ENCODE measurements at places on chromosomes 7 and 10.

DNA sequence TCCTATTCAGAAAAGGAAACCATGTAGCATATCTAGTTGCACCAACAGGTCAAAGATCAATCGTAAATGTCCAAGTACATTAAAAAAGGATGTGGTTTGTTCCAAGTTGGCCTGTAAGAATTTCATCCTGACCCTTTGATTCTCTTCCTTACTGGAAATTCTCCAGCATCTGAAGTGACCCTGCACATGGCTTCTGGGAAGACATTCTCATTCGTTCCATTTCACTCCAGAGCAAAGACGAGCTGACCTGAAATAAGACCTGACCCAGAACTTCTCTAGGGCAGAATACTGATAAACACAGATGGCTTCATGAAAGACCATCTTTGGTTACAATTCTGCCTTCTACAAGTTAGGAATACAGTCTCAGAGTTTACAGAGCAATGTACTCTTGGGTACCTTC is 39.8 kb downstream of the ASB4 start:
- no peak for DNase-seq

GRCh38 chr7:114785496-114785895 is 136.4 kb upstream of the MDFIC start:
- DNase-seq = no peak

DNA sequence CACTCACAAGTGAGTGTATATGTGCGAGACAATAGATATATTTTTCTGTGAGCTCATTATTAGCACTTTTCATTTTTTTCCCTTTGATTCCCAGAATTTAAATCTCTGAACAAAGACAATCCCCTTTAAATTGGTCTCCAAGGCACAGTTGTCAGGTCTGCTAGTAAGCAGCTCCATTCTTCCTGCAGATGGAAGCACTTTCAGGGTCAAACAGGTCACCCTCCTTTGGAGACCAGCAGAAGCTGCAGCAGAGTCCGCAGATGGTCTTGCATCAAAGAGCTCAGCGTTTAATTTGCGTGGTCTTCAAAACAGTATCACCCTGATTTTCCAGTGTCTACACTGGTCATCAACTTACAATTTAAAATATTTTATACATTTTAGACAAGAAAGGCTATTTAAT is 543.8 kb downstream of the ARL4A start:
- DNase-seq = no peak

DNA sequence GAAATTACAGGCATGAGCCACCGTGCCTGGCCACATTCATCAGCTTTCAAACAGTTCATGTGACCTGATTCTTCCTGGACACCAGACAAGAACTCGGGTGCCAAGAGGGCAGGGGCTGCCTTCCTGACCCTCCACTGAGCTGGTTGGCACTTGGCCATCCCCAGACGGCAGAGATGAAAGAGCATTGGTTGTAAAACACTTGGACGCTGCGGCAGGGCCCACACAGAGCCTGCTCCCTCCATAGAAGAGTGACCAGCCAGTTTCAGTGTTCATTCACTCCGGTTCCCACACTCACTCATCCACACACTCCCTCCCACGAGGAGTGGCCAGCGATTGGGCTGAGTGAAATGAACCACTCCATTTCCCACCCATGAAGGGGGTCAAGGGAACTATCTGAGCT is 112.3 kb downstream of the ITGB8 start:
- no peak for DNase-seq

DNA sequence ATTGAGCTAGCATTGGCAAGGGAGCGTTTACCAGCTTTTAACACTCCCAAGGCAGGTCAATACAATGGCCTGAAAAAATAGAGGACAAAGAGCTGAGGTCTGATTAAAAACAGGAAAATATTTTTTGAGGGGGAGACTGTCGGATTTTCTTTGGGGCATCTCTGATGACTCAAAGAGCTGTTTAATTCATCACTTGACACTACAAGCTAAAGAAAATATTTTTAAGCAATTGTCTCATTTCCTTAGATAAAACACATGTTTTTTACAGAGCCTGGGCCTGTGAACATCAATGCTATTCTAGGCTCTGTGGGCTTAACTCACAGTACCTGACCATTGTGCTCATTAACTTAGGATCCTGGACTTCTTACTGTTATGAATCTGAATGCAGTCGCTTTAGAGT is 100.8 kb downstream of the NRP1 start:
- no peak for DNase-seq

DNA sequence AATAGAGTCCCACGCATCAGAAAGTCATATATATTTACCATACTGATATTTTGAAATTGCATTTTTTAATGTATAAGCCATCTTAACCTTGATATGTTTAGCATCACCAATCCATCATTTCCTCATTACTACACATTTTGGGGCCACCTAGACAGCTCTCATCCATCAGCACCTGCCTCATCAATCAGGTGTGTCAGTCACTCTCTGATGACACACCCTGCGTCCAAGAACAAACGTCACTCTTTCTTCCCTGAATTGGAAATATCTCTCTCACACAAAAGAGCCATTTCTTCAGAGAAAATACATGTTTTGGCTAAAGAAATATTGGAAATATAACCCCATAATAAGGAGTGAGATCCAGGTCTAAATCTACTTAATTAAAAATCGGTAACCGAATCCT is 38.9 kb upstream of the RSU1 start:
- DNase-seq = no peak

GRCh38 chr10:126397640-126398382 is 9.5 kb upstream of the ADAM12 start:
- DNase-seq = peak; percentile 99

DNA sequence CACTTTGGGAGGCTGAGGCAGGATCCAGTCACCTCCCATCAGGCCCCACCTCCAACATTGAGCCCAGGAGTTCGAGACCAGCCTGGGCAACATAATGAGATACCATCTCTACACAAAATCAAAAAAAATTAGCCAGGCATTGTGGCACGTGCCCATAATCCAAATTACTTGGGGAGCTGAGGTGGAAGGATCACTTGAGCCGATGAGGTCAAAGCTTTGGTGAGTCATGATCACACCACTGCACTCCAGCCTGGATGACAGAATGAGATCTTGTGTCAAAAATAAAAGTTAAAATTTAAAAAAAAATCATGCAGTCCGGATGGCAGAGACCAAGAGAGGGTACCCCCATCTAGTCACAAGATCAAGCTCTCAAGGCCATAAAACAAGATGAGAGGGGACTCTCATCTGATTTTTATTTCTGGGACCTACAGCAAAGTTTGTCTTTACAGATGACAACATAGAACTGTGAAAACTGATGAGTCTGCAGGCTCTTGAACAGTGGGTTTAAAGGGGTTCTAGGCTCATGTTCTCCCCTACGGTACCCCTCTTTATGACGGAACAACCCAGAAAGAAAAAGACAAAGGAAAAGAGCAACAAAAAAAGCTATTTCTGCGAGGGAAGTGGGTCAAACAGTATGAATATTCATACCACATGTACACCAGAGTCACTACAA is 28.9 kb upstream of the CREB3L2 start:
- no peak for DNase-seq
